Muscle of leg (tissue), 16 donors: ENCODE measurements at places on chromosomes 1 and 21.
A peak's percentile ranks its signal among the peaks of the same experiment; 100 is the strongest.

- peak; percentile 79 for DNase-seq
Measured at GRCh38 chr1:183609313-183609712, 19.1 kb upstream of the NCF2 start.

DNA sequence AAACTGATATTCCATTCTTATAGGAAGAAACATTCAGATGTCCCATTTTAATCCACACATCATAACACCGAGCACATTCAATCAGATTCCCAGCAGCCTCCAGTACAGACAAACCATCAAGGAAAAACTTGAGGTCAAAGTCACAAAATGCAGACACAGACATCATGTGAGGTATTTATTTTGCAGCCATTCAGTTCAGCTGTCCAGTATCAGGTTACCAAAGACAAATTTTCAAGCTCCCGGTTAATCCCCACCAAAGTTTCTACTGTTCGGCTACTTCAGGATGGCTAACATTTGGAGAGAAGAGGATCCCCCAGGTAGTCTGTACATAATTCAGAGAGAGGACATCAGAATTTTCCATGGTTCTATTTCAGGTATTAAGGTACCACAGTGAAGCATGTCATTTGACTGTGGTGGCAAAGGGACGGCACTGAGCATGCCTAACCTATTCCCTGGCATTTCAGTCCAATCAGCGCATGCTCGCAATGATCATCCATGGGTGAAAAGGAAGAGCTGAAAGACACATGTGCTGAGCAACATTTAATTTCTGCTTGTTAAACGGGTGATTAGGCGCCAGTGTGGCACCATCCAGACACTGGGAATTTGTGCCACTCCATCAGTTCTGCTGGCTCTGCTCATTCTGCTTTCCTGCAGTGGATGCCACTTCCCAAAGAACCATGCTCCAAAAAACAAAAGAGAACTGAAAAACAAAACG, 13.6 kb upstream of the NDC1 start:
- no peak for DNase-seq

DNA sequence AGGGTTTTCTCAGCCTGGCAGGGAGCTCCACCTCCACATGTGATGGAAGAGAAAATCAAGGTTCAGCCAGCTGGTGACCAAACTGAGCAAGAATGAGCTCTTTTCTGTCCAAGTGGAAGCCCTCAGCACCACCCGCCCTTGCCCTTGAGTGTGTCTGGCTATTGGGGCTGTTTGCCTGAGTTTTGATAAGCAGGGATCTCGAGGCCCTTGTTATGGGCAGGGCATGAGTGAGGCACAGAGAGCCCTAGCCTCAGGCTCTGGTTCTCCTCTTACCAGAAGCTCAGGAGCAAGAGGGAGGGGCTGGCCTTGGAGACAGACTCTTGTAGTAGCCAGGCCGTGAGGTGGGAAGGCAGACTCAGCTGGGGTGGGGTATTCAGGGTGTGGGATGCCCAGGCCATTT, 37.5 kb upstream of the ARF1 start:
- DNase-seq, result no peak

GRCh38 chr1:53155945-53156344, 13.5 kb upstream of the SLC1A7 start:
- DNase-seq, result no peak

GRCh38 chr21:19400223-19400770, 996.7 kb upstream of the TMPRSS15 start:
- no peak for DNase-seq

- DNase-seq, result no peak
Measured at GRCh38 chr1:8347635-8348034, 29.7 kb downstream of the SLC45A1 start.

DNA sequence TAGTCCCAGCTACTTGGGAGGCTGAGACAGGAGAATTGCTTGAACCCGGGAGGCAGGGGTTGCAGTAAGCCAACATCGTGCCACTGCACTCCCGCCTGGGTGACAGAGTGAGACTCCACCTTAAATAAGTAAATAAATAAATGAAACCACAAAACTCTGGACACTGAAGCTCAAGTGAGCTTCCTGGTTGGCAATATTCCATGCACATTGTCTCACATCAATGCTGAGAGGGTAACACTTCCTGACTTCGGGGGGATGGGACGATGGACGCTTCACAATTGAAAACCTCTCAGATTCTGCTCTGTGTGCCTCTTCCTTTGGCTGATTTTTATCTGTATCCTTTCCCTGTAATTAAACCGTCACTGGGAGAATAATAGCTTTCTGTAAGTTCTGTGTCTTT, 70.0 kb upstream of the ZNF644 start:
- peak; percentile 23 for DNase-seq

DNA sequence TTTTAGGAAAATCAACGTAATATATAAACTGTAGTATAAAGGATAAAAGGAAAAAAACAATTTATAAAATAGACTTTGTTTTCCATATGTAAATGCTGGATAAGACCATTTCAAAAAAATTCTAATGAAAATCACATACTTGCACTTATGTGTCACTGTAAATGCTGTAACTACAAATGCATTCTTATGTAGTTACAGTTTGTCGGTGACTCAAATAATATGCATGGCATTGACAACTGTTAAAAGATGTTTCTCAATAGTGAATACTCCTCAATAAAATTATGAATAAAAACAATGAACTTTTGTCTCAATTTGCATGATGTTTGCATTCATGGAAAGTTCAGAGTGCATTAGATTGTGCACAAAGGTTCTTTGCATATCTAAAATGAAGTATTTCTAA, 614.0 kb upstream of the CHRM3 start:
- DNase-seq, result no peak

DNA sequence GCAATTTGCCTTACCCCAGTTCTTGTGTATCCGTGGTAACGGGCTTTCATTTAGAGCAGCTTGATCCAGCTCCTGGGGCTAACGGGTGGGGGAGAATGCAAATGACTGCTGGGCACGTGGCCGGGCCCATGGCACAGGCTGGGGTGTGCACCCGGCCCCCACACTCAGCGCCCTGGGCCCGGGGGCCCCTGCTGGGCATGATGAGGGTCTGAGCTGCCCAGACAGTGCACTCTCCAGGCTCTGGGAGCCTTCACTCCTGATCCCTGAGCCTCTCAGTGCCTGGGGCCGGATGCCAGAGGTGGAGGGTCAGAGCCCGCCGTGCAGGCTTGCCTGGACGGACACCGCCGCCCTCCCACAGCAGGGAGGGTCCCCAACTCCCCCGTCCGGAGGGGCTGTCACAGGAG, 20.1 kb upstream of the PEX10 start:
- DNase-seq, result no peak

DNA sequence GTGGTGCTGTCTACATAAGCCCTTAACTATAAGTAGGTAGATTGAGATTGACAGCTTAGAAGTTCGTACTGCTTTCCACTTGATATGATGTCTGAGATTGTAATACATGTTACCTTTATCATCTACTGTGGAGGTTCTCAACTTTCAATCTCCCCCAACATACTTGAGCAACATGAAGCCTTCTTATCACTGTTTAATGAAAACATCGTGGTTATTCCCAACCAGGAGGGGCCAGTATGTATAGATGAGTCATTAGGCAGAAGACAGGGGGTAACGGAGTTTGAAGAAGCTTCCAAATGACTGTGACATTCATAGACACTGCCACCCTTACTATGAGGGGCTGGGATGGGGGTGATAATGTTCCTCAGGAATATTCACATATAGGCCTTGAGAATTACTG, 36.0 kb downstream of the CENPF start:
- DNase-seq, result no peak

DNA sequence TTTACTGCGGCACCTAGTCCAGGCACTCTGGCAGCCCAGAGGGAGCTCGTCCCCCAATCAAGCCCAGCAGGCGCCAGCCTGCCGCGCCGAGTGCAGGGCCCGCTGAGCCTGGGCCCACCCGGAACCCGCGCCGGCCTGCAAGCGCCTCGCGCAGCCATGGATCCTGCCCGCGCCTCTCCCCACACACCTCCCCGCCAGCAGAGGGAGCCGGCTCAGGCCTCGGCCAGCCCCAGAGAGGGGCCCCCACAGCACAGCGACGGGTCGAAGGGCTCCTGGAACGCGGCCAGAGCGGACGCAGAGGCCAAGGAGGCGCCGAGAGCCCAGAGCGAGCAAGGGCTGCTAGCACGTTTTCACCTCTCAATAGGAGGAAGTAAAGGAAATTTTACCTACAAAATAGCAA, 767.0 kb downstream of the MRPL39 start:
- DNase-seq, result no peak

DNA sequence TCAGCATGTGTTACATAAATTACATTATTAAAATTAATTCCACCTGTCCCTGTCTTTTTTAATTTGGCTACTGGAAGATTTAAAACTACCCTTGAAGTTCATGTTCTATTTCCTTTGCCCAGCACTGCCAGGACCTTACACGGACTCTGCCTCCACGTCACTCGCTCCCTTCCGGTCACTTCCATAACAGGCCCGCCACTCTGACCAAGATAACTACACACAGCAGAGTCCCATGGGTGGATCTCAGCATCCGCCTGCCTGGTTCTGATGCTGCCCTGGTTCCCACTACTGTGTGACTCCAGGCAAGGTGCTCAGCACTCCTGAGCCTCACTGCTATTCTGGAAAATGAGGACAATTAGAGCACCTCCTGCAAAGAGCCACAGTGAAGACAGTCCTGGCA, 153.3 kb upstream of the ERG start:
- no peak for DNase-seq

DNA sequence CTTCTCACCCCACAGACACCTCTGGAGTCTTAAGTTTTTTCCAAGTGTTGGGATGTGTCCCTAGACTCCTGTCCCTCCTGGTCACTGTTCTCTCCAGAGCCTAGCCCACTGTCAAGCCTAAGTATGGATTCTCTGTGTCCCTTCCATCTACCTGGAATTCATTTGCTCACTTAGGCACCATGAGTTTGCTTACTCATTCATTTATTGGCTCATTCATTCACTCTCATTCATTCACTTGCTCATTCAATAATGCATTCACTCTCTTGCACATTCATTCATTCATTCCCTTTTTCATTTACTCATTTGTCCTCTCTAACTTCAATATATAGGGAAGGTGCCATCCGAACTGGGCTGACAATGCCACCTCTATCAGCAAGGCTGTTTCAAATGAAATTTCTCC, 1.6 kb downstream of the S100A16 start:
- no peak for DNase-seq

- DNase-seq, result no peak
Measured at GRCh38 chr1:214494706-214495105, 56.7 kb downstream of the PTPN14 start.

- DNase-seq, result no peak
Measured at GRCh38 chr1:3548156-3548893, 63.0 kb downstream of the MEGF6 start.

DNA sequence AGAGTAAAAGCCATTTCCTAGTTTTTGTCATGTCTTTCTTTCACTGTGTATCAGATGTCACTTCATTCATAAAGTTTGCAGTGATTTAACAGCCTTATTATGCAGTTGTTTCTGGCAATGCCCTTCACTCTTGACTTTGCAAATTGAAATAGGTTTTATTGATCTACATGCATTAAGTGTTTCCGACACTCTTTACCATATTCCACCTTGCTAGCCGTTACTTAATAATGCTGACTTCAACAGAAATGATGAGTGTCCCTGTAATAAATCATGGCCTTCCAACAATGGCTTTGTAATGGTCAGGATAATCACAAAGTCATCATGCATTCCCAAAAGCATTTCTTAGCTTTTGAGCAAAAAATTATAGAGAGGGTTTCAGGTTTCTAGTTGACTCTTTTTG, 236.8 kb upstream of the FMN2 start:
- DNase-seq, result no peak

DNA sequence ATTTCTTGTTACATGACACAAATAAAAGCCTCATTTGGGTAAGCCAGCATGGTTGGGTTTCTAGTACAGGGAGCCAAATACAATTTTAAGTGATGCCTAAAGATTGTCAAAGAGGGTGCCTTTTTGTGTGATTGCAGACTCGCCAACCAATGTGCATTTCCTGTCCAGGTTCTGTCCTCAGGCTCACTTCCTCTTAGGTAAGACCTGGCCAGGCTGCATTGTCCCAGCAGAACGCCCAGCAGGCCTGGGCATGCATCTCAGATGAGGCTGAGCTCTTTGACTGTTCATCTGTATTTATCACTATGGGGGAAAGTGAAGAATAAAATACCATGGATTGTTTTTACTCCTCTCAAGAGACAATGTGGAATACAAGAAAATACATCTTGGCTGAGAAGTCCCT, 49.7 kb downstream of the KCNC4 start:
- DNase-seq, result no peak
